ENCODE measurements at places on chromosomes 4 and X. TPM values are rescaled to one million over a fixed set of nuclear protein-coding genes. Genes with fewer than 3 reads are reported as not detected.

The CPXCR1 gene
- total RNA-seq, result not detected

The LDB2 gene
- 21.8 TPM for total RNA-seq

The RASGEF1B gene
- 5.8 TPM for total RNA-seq

The TREX2 gene
- 3.3 TPM for total RNA-seq

The ANOS1 gene
- total RNA-seq, result 1.1 TPM

The SPATA18 gene
- total RNA-seq, result 41.3 TPM

GRCh38 chr4:120209706-120210105, 143.1 kb upstream of the MAD2L1 start:
- no peak for DNase-seq
- H3K27ac ChIP-seq, result no peak overlapping the region
- H3K4me1 ChIP-seq, result no peaks in the 10 kb centered on the region

DNA sequence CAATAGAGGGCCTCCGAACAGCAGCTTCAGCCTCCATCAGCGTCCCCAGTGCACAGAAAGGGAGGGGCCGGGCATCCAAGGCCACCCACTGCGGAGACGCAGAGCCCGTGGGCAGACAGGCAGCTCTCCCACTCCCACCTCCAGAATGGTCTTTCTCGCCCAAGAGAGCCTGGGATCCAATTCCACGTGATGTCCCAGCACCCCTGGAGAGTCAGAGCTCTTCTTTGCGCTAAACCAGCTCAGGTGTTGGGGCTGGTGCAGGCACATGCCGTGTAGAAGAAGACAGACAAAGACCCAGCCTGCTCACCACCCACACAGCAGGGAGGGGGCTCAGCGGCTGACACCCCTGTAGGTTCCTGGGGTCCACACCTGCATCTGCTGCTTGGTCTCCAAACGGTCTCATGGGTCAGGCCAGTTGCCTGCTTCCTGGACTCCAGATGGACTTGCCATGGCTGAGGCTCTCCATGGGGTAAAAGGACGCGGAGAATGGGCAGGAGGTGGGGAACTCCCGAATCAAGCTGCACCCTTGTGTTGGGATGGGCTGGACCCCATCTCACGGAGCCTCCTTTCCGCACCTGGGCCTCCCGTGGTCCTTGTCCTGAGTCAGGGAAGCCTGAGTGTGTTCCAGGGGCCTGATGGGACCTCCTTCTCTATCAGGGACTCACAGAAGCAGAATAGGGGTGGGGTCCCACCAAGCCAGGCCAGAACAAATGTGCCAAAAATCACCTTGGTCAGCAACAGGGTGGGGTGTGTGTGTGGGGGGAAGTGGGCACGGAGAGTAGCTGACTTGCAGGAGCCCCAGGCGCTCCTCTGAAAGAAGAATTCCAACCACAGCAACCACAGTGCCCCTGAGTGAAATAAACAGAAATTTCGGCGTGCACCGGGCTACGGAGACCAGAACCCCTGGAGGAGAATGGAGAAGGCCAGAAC, 11.6 kb upstream of the ASMTL start:
- no peak for DNase-seq
- H3K4me3 ChIP-seq, result no peak overlapping the region
- peaks cover 38% of the 10 kb centered on the region for H3K27me3 ChIP-seq
- H3K4me1 ChIP-seq, result peaks cover 11% of the 10 kb centered on the region
- no peaks in the 10 kb centered on the region for H3K36me3 ChIP-seq

- H3K4me3 ChIP-seq, result no peak overlapping the region
- no peak overlapping the region for H3K27ac ChIP-seq
- H3K4me1 ChIP-seq, result no peaks in the 10 kb centered on the region
- no peak for DNase-seq
These were observed 131.2 kb downstream of the ZNF518B start for GRCh38 chr4:10326075-10326474.

DNA sequence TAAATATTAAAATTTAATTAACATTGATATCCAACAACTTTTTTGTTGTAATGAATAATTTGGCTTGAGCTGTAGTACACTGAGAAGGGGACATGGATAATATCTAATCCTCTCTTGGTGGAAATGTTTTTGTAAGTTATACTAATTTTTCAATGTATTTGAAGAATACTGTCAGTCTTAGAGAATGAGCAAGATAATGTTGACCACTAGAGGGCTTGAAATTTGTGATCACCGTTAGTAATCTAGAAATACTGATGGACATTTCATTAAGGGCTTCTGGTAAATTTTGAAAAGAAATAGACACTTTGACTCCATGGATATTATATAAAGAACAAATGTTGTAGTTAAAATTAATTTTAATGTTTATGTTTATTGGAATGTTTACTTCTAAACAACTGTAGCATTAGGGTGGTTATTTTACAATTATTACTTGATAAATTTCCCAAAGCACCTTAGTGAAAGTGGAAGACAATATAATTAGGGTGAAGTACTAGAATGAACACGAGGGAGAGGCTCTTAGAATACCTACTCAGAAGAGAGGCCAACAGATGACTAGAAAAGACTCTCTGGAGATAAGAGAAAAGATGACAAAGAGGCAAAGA, 20.0 kb upstream of the CAMK2D start:
- peaks cover 15% of the 10 kb centered on the region for H3K4me1 ChIP-seq
- H3K4me3 ChIP-seq, result no peak overlapping the region
- DNase-seq, result no peak
- H3K27ac ChIP-seq, result no peak overlapping the region

DNA sequence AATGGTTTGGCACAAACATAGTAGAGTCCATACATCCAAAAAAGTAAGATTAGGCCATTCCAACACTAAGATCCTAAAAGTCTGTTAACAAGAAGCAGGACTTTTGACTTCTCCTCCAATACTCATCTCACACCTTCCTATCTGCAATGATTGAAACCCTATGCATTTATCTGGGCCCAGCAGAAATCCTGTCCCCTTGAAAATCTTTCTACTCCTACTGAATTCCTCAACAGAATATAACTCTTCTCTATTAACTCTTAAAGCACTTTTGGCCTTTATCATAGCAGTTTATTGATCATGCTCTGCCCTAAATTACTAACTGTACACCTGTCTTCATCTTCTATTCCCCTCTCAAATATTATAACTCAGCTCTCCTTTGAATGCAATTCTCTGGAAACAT, 4.6 kb downstream of the G3BP2 start:
- H3K4me1 ChIP-seq, result peaks cover 16% of the 10 kb centered on the region
- no peaks in the 10 kb centered on the region for H3K27me3 ChIP-seq
- no peak overlapping the region for H3K4me3 ChIP-seq

GRCh38 chr4:88738180-88738579, 40.6 kb upstream of the NAP1L5 start:
- no peak for DNase-seq
- no peaks in the 10 kb centered on the region for H3K27me3 ChIP-seq
- H3K36me3 ChIP-seq, result peaks cover 4% of the 10 kb centered on the region
- no peak overlapping the region for H3K4me3 ChIP-seq
- peaks cover 32% of the 10 kb centered on the region for H3K4me1 ChIP-seq

DNA sequence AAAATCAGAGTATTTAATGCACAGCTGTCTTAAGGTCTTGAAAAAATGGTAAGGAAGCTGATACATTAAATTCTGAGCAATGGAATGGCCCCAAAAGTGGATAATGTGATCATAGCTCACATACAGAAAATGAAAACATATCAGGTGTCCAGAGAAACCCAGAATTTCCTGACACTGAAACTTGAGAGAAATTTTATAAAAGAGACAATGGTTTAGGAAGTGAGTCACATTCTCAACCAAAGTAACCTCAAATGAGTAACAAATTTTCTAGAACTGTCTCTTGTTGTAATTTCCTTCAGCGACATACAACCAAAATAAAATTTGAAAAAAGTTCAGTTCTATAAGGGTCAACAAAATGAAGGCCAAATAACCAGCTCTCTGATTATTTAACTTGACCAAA, 37.4 kb upstream of the PACRGL start:
- H3K27ac ChIP-seq, result no peak overlapping the region
- peaks cover 3% of the 10 kb centered on the region for H3K4me1 ChIP-seq
- peaks cover 4% of the 10 kb centered on the region for H3K27me3 ChIP-seq

GRCh38 chr4:5118091-5118786, 67.0 kb downstream of the STK32B start:
- H3K4me3 ChIP-seq, result no peak overlapping the region
- DNase-seq, result no peak
- no peak overlapping the region for H3K27ac ChIP-seq
- H3K4me1 ChIP-seq, result no peaks in the 10 kb centered on the region
- no peaks in the 10 kb centered on the region for H3K27me3 ChIP-seq

DNA sequence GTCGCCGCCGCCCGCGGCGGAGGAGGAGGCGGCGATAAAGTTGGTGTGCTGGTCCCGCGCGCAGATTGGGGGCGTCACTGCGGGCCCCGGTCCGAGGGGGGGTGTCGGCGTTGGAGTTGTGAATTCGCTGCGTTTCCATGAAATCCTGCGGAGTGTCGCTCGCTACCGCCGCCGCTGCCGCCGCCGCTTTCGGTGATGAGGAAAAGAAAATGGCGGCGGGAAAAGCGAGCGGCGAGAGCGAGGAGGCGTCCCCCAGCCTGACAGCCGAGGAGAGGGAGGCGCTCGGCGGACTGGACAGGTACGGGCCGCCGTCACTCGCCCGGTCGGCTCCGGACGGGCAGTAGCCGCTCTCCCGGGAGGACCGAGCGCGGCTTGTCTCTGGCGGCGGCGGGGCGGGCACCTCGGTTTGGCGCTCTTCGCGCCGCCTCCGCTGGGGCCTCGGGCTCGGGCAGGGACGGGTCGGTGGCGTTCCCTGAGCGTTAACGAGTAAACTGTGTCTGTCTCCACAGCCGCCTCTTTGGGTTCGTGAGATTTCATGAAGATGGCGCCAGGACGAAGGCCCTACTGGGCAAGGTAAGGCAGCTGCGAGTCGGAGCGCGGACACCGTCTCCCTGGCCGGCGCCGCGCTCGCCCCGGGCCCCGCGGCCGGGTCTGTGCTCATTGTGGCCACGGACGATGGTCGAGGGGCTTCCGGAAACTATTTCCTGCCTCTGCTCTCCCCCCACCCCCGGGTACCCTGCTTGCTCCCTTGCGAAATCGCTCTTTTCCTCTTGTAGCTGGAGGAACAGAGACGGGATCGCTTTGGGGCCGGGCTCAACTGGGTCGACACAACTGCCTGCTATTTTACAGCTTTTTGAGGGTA, 658 bp downstream of the KDM6A start:
- peak overlapping the region; percentile 91 for H3K4me3 ChIP-seq
- peak; percentile 88 for DNase-seq
- H3K4me1 ChIP-seq, result peaks cover 10% of the 10 kb centered on the region
- H3K27ac ChIP-seq, result peak overlapping the region; percentile 80
- no peaks in the 10 kb centered on the region for H3K27me3 ChIP-seq

DNA sequence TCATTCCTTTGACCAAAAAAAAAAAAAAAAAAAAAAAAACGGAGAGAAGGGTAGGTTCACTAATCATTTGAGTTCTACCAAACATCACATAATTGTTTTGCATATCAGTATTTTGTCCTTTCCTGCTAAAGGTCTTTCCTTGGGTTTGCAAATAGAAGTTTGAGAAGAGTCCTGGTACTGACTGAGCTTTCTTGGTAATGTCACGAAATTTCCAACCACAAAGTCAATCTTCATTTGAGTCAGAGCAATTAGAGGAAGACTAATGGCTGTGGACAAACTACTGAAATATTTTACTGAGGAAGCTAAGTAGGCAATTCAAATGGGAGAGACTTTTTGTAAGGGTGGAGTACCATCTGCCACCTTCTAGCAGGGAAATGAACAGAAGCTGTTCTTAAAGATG, 21.7 kb upstream of the CD40LG start:
- H3K27me3 ChIP-seq, result peaks cover 3% of the 10 kb centered on the region
- no peak for DNase-seq
- no peaks in the 10 kb centered on the region for H3K36me3 ChIP-seq
- H3K4me1 ChIP-seq, result no peaks in the 10 kb centered on the region
- no peak overlapping the region for H3K27ac ChIP-seq

- H3K36me3 ChIP-seq, result peaks cover 7% of the 10 kb centered on the region
- DNase-seq, result no peak
- no peak overlapping the region for H3K4me3 ChIP-seq
- H3K4me1 ChIP-seq, result no peaks in the 10 kb centered on the region
- H3K27me3 ChIP-seq, result no peaks in the 10 kb centered on the region
- no peak overlapping the region for H3K27ac ChIP-seq
These were observed 120.4 kb downstream of the NSUN7 start for GRCh38 chr4:40870150-40870549.

- peak overlapping the region; percentile 69 for H3K27ac ChIP-seq
- DNase-seq, result no peak
- H3K4me3 ChIP-seq, result no peak overlapping the region
- no peaks in the 10 kb centered on the region for H3K27me3 ChIP-seq
- no peaks in the 10 kb centered on the region for H3K36me3 ChIP-seq
- H3K4me1 ChIP-seq, result no peaks in the 10 kb centered on the region
These were observed 267.8 kb upstream of the ANKRD50 start for GRCh38 chr4:124980276-124980752.

DNA sequence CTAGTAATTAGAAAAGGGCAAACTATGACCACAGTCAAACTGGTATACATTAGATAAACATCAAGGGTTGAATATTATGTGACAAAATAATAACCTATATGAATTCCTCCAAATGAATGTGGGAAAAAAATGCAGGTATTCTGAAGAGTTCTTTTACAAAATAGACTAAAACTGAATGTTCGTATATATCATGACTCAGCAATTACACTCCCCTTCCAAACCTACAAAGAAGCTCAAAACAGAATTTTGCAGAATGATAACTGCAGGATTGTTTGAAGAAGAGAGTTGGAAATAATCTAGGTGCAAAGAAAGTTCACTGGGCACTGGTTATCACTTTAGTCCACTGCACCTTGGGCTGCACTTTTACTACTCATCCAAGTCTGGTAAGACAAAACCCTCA, 134.1 kb downstream of the GABRG1 start:
- no peak overlapping the region for H3K27ac ChIP-seq
- H3K4me1 ChIP-seq, result no peaks in the 10 kb centered on the region
- no peak overlapping the region for H3K4me3 ChIP-seq
- no peak for DNase-seq

GRCh38 chr4:114997576-114998247, 115.7 kb downstream of the NDST4 start:
- no peak overlapping the region for H3K27ac ChIP-seq
- DNase-seq, result no peak
- no peak overlapping the region for H3K4me3 ChIP-seq
- no peaks in the 10 kb centered on the region for H3K36me3 ChIP-seq

All from osteoblast (primary cell).